Germinal center (tissue), 1 donor: ENCODE measurements at places on chromosomes 2 and 18.

DNA sequence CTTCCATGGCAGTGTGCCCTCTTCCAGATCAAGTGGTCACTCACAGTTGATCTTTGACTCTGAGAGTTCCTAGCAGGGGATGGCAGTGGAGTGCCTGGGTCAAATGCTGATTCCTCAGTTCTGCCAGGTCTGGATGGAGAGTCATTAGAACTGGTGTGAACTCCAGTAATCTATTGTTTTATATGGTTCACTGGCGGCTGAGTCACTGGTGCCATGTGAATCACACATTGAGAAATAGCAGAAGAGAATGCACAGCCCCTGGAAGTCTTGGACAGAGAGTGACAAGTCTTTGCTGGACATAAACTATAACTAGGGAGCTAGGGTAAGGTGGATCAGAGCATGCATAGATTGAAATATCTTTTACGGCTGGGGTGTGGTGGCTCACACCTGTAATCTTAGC lies 86.9 kb downstream of the EIF2AK3 start:
- no peak for DNase-seq

DNA sequence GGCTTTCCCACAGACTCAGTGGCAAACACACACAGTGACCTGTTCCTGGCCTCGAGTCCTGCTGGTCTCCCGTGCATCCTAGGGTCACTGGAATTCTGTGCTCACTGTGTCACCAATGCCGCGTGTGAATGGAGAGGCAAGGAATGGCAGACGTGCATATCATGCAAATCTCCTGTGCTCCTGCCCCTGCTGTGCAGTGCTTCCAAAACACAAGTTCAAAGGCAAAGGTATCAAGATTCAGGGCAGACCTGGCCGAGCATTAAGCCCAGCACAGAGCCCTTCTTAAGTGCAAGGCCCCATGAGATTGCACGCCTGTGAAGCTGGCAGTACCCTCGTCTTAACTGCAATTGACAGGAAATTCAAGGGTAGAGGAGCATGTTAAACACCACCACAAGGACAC lies 129.1 kb downstream of the NDUFA10 start:
- DNase-seq, result no peak

GRCh38 chr2:12493031-12493513 lies 223.7 kb upstream of the TRIB2 start:
- no peak for DNase-seq

- DNase-seq, result no peak
These were observed 391.5 kb upstream of the VWC2L start for GRCh38 chr2:214019229-214019972.

GRCh38 chr2:85994897-85995647 lies 106.3 kb upstream of the ST3GAL5 start:
- no peak for DNase-seq

- no peak for DNase-seq
These were observed 34.1 kb downstream of the MAPK4 start for GRCh38 chr18:50594012-50594411.

DNA sequence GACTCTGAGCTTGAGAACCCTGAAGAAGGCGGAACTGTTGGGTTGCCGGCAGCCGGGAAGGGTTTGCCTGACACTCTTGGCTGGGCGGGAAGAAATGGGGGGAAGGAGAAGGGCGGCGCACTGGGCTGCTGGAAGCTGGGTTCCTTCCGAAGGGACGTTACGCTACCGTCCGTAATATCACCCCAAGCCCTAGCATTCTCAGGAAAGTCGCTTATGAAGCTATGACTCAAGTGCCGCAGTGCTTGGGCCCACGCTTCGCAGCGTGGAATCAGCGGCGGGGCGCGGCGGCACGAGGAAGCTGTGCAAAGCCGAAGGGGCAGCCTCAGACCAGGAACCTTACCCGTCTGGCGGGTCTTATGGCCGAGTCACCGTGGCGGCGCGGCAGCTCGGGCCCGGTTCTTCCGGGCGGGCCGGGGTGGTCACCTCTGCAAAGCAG lies 50.2 kb upstream of the SIGLEC15 start:
- DNase-seq, result peak; percentile 38

GRCh38 chr2:110103061-110103961 lies 12.3 kb downstream of the MALL start:
- DNase-seq, result no peak

GRCh38 chr2:28950941-28951630 lies 30.0 kb upstream of the TOGARAM2 start:
- no peak for DNase-seq

GRCh38 chr18:79915161-79916127 lies 36.0 kb downstream of the SLC66A2 start:
- no peak for DNase-seq
